NCI-H146 (cell line): ENCODE measurements at places on chromosomes 1 and 21.
A peak's percentile ranks its signal among the peaks of the same experiment; 100 is the strongest.

- no peak for DNase-seq
Observed at GRCh38 chr1:201460814-201461644, 8.0 kb downstream of the PHLDA3 start.

DNA sequence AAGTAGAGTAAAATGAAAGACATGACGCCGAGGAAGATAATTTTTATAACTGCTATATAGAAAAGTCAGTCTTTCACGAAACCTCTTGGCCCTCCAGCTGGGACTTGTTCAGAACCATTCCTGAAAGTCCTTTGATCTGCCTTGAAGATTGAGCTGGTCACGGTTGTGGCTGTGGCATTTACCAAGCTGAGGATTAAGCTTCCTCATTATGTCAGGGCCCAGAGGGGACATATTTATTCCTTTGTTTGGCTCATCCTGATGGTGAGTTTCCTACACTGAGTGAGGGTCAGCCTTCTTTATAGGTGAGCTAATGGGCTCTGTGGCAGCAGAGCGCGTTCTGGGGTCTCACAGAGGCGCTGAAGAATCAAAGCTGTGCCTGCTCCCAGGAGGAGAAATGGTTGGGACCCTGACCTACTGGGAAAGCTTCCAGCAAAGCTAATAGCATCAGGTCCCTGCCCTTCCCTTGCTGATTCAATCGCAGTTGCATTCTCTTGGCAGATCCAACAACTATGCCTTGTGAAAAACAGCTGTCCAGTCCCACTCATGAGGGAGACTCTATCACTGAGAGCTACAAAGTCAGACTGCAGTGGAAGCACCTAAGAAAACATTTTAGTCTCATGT, 43.2 kb upstream of the PBX1 start:
- no peak for DNase-seq

DNA sequence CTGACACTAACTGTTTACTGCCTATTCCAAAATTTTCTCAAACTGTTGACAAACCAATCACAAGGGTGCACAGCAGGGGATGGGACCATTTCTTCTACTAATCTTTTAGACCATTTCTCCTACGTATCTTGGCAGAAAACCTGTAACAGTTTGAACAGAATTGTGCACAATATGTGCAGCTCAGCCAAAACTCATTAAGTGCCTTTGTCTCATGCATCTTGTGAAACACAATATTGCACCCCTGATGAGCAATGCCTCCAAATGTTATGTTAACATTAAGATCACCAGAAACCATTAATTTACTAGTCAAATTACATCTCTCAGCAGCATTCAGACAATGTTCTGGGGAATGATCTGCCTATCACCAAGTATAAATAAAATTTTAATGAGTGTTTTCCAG, 247.5 kb downstream of the NRIP1 start:
- DNase-seq, result no peak

- no peak for DNase-seq
Observed at GRCh38 chr1:119347858-119348257, 20.7 kb upstream of the HAO2 start.

DNA sequence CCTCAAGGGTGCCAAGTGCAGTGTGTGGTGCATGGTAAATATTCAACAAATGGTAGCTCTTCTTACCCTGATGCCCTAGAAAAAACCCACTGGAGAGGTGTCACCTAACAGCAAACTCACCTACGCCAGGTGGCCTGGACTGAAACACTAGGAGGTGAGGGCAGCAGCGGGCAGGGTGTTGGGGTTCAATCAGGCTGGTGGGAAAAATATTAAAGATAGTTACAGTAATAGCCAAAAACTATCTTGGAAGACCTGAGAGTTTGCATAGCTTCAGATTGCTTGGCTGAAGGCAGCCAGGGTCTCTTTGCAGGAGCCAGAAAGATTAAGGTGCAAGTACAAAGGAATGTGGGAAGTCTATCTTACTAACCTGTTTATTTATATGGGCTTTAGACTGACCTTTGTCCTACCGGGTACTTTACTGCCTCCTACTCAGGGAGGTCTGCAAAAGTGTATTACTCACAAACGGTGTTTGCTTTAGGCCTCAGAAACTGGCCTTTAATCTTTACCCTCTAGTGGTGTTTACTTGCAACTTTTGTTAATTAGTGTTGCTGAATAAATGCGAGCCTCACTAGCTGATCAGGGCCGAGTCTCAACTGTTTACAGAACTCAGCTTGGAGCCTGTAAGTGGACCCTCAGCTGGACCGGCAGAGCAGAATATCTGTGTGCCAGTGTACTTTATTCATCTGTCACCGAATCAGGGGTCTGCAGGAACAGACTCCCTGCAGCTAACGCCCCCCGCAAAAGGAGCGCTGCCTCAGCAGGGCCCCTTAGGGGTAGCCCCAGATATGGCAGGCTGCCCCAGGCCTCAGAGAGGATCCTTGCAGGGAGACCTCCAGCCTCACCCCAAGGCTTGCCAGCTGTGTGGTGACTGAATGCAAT, 63.9 kb downstream of the SYF2 start:
- DNase-seq, result no peak

GRCh38 chr1:13782634-13783360, 82.8 kb downstream of the PRDM2 start:
- DNase-seq, result no peak

- no peak for DNase-seq
Observed at GRCh38 chr1:61531716-61532115, 193.2 kb downstream of the TM2D1 start.

DNA sequence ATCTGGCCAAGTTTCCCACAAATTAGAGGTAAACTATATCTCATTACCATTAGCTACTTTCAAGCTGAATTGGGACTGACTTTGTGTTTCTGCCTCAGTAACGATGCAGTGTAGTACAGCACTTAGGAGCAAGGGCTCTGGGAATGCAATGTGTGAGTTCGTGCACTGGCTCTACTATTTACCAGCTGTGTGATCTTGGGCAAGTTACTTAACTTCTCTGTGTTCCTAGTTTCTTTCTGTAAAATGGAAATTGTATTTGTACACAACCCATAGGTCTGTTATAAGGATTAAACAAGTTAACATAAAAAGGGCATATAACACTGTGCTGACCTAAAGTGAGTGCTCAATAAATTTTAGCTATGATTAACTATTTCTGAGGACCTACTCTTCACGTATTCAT, 65.0 kb upstream of the CSF1 start:
- DNase-seq, result no peak

GRCh38 chr1:161676441-161676840, 13.5 kb downstream of the FCGR2B start:
- no peak for DNase-seq

DNA sequence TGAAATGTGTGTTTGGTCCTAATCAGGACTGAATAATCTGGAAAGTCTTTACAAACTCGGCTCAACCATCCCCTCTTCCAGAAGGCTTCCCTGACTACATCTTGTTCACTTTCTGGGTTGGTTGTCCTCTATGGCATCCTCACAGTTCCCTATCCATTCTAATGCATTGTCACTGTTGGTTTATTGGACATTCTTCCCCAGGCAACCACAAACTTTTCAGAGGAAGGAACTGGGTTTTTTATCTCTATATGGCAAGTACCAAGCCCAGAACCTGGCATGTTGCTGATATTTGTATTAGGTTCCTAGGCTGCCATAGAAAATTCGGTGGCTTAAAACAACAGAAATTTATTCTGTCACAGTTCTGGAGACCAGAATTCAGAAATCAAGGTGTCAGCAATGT, 363.5 kb upstream of the ST6GALNAC5 start:
- DNase-seq, result no peak

DNA sequence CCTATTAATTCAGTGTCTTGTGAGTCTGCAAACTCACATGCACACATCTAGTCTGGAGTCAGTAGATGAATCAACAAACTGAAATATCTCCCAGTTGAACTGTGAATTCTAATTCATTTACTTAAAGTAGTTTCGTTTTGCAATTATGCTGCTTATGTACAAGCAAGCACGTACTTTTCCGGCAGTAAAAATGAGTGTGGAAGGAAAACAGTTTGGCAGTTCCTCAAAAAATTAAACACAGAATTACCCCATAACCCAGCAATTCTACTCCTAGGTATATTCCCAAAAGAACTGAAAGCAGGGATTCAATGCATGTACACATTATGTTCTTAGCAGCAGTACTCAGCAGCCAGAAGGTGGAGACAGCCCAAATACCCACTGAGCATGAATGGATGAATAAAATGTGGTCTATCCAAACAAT, 49.3 kb downstream of the GNB1 start:
- no peak for DNase-seq

DNA sequence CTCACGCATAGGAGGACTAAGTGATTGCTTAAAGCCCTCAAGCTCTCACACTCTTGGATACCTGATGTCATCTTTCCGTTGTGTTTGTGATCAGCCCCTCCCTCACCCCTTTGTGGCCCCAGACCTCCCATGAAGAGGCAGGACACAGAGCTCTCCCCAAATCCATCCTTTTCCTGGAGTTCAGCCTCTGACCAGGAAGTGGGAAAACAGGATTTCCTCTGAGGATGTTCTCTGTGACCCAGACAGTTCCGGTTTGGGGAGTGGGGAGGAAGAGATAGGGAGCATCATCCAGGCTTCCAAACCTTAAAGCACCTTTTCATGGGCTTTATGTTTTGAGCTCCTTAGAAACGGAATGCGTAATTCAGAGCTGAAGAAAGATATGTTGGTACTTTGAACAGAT, 11.9 kb upstream of the TAL1 start:
- DNase-seq, result no peak

GRCh38 chr21:45845063-45845769, 136.4 kb upstream of the COL6A1 start:
- no peak for DNase-seq

- no peak for DNase-seq
Observed at GRCh38 chr1:21823980-21824702, 12.1 kb downstream of the LDLRAD2 start.

DNA sequence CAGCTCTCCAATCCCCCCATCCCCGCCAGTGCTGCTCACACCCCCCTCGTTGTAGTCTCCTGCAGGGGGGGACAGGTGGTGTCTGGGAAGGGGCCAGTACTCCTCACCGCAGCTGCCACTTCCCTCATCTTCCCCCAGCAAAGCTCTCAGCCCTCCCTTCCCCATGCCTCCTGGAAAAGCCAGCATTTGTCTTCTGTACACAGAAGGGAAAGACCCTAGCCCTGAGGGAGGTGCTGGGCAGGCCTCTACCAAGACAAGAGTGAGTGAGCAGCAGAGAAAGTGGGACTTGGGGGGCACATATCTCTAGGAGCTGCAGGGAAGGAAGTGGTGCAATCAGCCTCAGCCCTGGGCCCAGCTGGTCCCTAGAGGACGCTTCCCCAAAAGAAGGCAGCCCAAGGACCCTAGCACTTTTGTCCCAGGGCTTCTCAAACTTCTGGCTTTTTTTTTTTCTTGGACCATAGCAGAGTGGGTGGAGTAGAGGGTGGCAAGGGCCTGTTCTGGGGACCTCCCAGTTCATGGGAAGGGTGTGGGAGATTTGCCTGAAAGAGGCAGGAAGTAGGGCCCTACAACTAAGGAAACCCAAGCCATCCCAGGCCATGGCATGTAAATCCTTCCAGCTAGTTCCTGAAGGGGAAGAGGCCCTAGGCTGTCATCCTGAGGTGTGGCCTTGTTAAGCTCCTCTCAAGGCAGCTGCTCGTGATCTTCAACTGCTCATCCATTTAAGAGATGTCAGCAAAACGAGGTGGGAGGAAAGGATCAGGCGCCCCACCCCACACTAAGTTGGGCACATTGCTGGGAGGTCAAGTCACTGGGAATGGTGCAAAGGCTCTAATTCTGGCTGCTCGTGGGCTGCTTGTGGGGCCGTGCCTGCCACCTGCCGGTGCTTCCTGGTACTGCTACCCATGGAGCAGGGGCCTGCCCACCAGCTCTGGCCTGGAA, 12.6 kb downstream of the ZC3H12A start:
- peak; percentile 35 for DNase-seq

DNA sequence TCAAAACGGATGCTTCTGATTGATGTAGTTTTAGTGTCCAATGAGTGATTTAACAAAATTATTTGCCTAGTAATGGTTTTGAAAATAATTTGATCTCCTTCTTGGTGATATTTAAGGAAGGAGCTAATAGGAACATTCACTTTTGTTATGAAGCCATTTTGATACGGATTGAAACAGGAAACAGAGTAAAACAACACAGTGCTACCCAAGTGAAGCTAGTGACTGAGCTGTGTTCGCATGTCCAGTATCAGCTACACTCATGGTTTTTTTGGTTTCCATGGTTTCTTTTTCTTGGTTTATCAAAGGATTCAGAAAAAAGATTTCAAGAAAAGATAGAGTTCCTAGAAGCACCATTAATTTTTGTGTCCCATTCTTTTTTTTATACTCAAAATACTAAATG, 40.1 kb upstream of the PLEKHO1 start:
- no peak for DNase-seq

DNA sequence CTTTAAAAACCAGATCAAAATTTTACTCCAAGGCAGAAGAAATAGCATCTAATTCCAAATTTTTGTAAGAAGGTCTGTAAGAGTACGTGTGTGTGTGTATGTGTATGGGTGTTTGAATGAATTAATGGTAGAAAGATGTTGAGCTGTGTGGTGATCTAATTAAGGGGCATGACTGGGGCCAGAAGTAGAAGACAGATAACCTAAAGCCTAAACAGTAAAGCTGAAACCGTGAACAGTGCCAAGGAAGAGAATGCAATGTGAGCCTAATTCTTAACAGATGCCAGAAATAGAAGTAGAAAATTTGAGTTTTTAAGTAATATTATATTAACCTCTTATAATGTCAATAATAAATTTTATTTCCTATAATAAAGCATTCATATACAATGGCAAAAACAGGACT, 38.2 kb downstream of the BRINP3 start:
- no peak for DNase-seq

DNA sequence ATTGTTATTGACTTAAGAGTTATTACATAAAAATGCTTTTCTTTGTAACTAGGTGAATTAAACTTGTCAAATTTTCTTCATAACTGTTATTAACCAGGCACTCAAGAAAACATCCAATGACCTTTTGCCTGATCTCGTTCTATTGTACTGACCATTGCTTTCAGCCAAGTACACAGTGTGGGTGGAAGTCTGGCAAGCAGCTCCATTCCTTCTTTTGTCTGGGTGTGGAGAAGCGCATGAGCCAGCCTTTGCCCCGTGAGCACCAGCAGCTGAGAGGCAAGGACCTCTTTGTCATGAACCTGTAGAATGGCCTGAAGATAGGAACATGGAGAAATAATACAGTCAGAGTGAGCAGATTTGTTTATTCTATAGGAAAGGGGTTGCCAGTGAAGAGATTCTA, 57.5 kb downstream of the IARS2 start:
- no peak for DNase-seq

GRCh38 chr1:205792961-205793673, 17.8 kb upstream of the RAB29 start:
- DNase-seq, result no peak

GRCh38 chr1:27349784-27350662, 8.2 kb downstream of the SYTL1 start:
- DNase-seq, result peak; percentile 64

DNA sequence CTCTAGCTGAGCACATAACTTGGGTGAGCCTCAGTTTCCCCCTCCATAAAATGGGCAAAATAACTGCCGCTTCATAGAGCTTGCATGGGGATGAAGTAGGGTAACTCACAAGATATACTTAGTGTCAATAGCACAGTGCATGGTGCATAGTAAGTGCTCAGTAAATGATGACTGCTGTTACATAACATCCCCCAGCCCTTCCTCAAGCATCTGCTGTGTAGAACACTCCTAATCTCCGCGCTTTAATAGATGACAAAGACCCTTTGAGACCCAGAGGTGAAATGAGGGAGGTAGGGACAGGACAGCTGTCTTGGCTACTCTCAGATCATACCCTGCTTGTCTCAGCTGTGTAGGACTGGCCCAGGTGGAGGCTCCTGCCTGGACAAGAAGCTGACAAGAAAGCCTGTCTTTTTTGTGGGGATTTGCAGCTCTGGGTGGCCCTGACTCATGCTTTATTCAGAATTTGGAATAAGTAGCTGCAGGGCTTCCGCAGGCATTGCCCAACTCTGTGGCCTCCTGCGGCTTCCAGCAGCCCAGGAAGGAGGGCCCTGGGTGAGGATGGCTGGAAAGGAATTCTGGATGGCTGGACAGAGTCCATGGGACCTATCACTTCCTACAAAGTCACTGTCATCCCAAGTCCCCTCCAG, 20.7 kb upstream of the PADI4 start:
- no peak for DNase-seq
